Thymus (tissue), 14 donors: ENCODE measurements at places on chromosomes 6 and 20. TPM values are rescaled to one million over a fixed set of nuclear protein-coding genes. Genes with fewer than 3 reads are reported as not detected.

GRCh38 chr6:128482642-128483041 is 37.8 kb downstream of the PTPRK start:
- no peaks in the 10 kb centered on the region for H3K27me3 ChIP-seq
- H3K36me3 ChIP-seq: no peaks in the 10 kb centered on the region
- no peak overlapping the region for H3K27ac ChIP-seq
- H3K4me1 ChIP-seq: peaks cover 8% of the 10 kb centered on the region
- no peak overlapping the region for H3K4me3 ChIP-seq
- no peak for DNase-seq

- no peaks in the 10 kb centered on the region for H3K36me3 ChIP-seq
- DNase-seq: no peak
- no peaks in the 10 kb centered on the region for H3K4me1 ChIP-seq
- no peaks in the 10 kb centered on the region for H3K27me3 ChIP-seq
Observed at GRCh38 chr6:128493877-128494276, 26.5 kb downstream of the PTPRK start.

GRCh38 chr6:75349262-75349984 is 64.8 kb upstream of the TMEM30A start:
- peaks cover 20% of the 10 kb centered on the region for H3K27me3 ChIP-seq
- peak; percentile 6 for DNase-seq
- H3K4me3 ChIP-seq: no peak overlapping the region
- no peak overlapping the region for H3K27ac ChIP-seq

GRCh38 chr6:31718265-31718664 is 3.1 kb downstream of the LY6G6D start:
- H3K4me1 ChIP-seq: peaks cover 8% of the 10 kb centered on the region
- no peaks in the 10 kb centered on the region for H3K27me3 ChIP-seq
- H3K4me3 ChIP-seq: no peak overlapping the region
- H3K27ac ChIP-seq: no peak overlapping the region
- H3K36me3 ChIP-seq: no peaks in the 10 kb centered on the region

DNA sequence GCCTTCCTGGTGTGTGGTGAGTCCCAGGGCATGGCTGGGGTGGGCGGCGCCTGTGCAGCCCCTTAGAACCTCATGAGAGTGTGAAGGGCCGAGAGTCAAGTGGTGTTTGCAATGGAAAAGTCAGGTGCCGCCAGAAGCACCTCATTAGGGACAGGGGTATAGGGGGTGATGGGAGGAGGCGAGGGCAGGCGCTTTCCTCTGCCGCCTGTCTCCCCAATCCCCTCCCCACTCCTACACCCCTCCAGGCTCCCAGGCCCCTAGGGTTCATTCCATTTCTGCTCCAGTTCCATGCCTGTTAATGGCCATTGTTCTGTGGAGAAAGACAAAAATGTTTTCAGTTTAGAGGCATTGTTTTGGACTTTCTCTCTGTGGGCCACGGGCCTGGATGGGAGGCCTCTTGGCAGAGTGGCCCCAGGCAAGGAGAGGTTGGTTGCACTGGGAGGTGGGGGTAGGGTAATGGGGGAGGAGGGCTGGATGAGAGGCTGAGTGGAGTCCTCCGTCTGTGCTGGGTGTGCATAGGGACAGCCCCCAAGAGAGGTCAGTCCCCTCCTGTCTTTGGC is 21.4 kb upstream of the SCUBE3 start:
- H3K4me3 ChIP-seq: no peak overlapping the region
- H3K27me3 ChIP-seq: no peaks in the 10 kb centered on the region

- H3K4me3 ChIP-seq: no peak overlapping the region
- DNase-seq: no peak
Observed at GRCh38 chr6:41494212-41495110, 51.7 kb upstream of the FOXP4 start.

GRCh38 chr20:39310363-39310995 is 348.3 kb downstream of the DHX35 start:
- H3K27ac ChIP-seq: no peak overlapping the region
- peaks cover 2% of the 10 kb centered on the region for H3K27me3 ChIP-seq
- no peaks in the 10 kb centered on the region for H3K4me1 ChIP-seq
- no peak for DNase-seq
- no peak overlapping the region for H3K4me3 ChIP-seq

GRCh38 chr6:26286168-26286877 is 78.7 kb upstream of the BTN3A2 start:
- peak overlapping the region; percentile 70 for H3K4me3 ChIP-seq
- peak; percentile 87 for DNase-seq
- H3K27me3 ChIP-seq: no peaks in the 10 kb centered on the region
- H3K27ac ChIP-seq: peak overlapping the region; percentile 100

DNA sequence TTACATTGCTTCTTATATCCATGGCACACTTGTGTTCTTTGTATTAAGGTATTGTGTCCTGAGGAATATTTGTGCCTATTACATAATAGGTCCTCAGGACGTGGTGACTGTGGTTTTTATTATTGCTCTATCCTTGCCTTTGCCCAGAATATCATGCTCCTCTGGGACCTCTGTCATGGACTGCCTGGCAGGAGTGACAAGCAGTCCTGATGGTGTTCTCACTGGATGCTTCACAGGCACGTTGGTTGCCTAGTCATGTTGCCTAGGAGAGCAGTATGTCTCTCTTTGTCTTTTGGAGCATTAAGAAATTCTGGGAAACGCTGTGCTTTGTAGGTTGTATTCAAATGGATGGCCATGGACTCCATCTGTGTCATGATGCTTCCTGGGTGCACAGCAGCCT is 24.7 kb upstream of the MROH8 start:
- DNase-seq: no peak
- H3K27me3 ChIP-seq: no peaks in the 10 kb centered on the region
- no peak overlapping the region for H3K27ac ChIP-seq
- no peak overlapping the region for H3K4me3 ChIP-seq

The ZSCAN12 gene
- 4.1 TPM for polyA plus RNA-seq

The COL10A1 gene
- polyA plus RNA-seq: 0.21 TPM

The TBX18 gene
- polyA plus RNA-seq: 1.3 TPM

The CUTA gene
- 199 TPM for polyA plus RNA-seq

The CCDC170 gene
- 0.21 TPM for polyA plus RNA-seq

The TFAP2A gene
- 2.9 TPM for polyA plus RNA-seq

The TSBP1 gene
- polyA plus RNA-seq: not detected
